ENCODE measurements at places on chromosomes 4 and X.

DNA sequence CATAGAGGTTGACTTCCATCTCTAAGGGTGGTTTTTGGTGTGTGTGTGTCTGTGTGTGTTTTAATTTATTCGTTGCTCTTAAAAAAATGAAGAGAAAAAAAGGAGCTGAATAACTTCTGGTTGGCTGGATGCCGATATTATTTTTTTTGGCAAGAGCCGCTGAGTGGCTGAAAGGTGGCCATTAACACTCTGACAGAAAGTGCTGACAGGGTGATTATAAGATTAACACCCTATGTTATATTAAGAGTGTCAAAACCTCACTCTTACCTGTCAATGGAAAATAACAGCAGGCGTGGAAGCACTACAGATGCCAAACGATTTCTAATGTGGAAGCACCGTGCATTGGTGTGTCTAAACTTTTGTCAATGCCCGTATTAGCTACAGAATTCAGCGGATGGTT lies 622.5 kb downstream of the ANKRD50 start:
- no peak for DNase-seq

DNA sequence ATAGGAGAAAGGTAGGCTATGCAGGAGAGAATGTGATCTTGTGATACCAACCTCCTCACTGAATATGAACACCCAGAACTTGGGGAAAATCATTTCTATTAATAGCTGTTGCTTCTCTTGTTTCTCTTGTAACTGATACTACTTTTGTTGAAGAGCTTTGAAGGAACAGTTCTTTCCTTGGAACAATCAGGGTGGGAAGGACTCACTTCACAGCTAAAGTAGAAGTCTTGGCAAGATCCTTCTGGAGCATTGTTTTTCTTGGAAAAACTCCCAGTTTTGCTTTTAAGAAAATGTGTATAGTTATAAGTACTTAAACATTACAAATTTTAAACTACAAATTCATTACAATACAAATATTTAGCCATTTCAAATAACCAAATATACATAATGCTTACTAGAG lies 19.1 kb upstream of the XK start:
- no peak for DNase-seq

DNA sequence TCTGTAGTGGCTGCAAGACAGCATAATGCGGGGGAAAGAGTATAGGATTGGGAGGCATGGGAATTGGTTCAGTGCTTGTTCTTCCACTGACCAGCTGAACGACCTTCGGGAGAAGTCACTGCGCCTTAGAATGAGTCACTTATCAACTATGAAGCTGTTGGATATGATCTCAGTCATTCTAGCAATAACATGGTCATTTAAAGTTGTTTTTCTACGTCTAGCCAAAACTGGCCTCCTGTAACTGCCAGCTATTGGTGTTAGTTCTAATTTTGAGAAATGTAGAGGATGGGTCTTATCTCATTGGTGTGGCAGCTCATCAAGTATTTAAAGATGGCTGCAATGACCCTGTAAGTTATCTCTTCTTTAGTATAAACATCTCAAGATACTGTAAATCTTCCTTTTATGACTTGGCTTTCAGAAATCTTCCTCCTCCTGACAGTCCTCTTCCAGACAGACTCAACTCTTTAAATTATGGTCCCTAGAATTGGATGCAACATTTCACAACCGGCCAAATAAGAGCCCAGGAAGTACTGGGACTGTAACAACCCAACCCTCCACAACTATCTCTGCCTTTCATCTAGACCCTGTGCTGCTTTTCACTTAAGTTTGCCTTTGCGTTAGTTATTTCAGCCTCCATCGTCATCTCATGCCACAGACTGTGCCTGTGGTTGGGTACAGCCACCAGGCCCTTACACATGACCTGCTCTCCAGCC lies 243.3 kb downstream of the CBR4 start:
- DNase-seq, result no peak

- DNase-seq, result peak; percentile 91
Measured at GRCh38 chr4:85762529-85762871, 287.6 kb downstream of the ARHGAP24 start.

- peak; percentile 17 for DNase-seq
Measured at GRCh38 chrX:8879750-8880149, 78.6 kb upstream of the FAM9A start.

- DNase-seq, result no peak
Measured at GRCh38 chr4:101515099-101515498, 167.8 kb upstream of the PPP3CA start.

DNA sequence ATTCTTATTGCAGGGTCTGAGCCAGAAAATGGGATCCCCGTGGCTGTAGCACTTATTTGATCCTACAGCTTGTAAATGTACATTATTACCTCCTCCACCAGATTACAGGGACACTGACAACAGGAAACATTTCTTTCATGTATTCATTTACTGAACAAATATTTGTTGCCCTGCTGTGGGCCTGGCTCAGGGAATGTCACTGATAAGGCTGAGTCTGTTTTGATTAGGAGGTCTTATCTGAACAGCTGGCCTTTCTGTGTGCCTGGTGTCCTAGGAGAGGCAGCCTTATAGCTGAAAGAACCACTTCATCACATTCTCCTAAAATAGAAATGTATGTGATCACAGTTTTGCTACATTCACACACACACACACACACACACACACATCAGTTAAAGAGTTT lies 45.5 kb upstream of the PROM1 start:
- no peak for DNase-seq

DNA sequence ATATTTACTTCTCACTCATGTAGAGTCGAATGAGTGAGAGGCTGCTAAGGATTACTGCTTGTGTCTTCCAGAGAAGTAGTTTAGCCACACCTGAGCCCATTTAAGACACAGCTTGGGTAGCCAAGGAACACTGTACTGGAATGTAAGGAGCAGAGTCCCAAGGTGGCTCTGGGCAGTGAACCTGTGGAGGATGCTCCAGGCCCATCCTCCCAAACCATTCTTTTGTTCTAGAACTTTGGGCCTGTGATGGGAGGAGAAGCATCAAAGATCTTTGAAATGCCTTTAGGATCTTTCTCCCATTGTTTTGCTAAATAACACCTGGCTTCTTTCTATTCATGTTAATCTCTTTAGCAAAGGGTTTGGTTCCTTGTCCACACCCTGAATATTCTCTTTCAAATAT lies 162.2 kb downstream of the KLHL4 start:
- DNase-seq, result no peak

DNA sequence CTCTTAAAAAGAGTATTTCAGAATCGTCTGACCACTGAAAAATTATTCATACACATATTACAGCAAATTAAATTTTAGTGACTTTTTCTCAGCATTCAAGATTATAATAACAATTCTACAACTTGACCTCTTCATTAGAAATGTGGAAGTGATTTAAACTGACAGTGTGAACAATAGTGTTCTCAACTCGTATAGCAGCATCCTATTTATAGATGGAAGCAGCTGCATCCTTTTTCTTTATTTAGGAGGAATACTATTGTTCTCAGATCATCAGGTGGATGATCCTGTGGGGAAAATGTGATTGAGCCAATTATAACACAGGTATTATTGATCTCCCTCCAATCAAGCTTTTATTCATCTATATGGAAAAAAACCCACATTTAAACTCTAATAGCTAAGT lies 56.7 kb downstream of the RAPGEF2 start:
- DNase-seq, result peak; percentile 83

DNA sequence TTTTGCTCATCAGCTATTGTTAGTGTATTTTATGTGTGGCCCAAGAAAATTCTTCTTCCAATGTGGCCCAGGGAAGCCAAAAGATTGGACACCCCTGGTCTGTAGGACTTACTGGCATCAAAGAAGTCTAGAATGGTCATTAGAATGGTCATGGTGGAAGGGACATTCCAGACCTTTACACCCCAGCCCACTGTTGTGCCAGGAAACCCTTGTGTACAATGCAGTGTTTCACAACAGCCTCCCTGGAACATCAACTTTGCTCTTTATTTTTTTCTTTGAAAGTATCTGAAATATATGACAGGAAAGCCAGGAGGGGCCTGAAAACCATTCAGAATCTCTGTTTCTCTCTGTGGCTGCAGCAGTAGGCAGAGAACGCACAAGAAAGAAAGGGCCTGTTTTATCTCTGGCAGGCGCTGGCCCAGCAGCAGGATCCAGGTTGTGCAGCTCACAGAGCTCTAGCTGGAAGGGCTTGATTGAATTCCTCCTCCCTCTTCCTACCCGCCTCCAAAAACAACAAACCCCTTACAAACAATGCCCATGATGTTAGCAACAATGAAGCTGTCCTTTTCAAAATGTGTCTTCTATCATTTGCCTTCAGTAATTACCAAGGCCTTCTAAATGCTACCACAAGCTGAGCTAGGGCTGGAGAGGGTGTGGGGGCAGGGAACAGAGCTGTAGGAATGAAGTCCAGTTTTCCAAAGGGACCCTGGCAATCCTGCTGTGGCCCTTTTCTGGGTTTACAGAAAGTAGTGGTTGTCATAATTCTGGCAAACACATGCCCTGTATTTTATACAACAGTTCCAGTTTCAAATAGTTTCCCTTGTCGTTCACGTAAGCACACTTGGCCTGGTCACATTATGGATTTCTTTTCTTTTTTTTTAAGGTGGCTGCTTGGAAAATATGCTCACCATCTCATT lies 32.3 kb upstream of the TFDP3 start:
- no peak for DNase-seq

GRCh38 chrX:13298836-13299235 lies 21.0 kb downstream of the ATXN3L start:
- DNase-seq, result no peak

- no peak for DNase-seq
Measured at GRCh38 chr4:181254771-181255170, 988.4 kb upstream of the TENM3 start.

- no peak for DNase-seq
Measured at GRCh38 chr4:141004823-141005222, 128.4 kb downstream of the RNF150 start.

DNA sequence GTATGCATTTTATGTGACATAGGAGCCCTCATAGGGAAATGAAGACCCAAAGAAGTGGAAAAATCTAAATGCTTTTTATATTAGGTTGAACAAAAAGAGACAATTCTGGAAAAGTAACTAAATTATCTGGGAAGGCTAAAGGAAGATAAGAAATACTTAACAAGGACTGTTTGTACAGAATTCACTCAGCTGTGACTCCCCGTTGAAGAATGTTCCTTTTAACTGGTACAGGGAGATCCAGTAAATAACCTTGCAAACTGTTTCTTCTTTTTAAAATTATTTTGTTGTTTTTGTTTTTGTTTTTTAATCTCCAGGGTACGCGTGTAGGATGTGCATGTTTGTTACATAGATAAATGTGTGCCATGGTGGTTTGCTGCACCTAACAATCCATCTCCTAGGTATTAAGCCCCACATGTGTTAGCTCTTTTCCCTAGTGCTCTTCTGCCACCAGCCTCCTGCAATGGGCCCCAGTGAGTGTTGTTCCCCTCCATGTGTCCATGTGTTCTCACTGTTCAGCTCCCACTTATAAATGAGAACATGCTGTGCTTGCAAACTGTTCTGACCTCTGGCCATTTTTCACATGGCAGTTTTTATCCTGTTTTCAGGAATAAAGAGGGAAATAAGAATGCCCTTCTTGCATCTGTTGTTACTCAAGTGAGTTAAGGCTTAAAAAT lies 81.7 kb downstream of the PWWP3B start:
- DNase-seq, result no peak

- DNase-seq, result peak; percentile 2
Measured at GRCh38 chr4:133969202-133969848, 232.3 kb downstream of the PABPC4L start.

DNA sequence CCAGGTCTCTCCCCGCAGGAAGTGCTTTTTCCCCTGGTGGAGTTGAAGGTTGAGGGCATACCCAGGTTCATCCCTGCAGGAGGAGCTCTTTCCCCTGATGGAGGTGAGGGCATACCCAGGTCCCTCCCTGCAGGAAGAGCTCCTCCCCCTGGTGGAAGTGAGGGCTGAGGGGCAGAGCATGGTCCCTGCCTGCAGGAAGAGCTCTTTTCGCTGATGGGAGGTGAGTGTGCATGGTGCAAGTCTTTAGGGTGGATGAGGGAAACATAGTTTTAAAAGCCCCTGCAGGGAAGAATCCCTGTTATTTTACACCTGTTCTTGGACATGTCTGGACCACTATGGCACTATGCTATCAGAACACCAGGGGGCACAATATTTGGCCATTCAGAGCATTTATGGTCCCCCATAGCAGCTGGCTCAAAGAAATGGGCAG lies 43.7 kb upstream of the PUDP start:
- peak; percentile 3 for DNase-seq

GRCh38 chr4:160514126-160514525 lies 1411.2 kb downstream of the RAPGEF2 start:
- DNase-seq, result no peak

DNA sequence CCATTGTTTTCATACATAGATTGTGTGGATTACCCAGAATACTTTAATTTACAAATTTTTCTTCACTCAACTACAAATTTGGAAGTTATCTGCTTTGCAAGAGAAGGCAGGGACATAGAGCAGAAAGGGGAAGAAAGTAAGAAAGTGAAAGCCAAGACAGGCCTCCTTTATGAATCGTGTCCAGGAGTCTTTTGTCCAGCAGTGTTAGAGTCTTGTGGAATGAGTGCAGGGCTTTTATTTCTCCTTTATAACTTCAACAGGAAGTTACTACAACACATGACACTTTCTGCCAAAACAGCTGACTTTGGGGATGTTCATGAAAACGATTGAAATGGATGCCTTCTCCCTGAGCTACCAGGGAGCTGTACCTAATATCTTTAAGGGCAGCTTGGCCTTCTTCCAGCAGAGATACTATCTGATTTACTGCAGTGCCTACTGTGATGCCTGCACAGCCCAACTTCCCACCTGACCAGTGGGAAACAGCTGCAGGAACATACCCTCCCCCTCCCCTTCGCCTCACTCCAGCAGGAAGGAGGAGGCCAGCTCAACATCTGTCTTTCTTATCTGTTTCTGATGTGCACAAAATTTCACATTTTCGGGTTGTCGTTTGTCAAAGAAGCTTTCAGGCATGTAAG lies 557.7 kb upstream of the SLIT2 start:
- DNase-seq, result no peak

- DNase-seq, result no peak
Measured at GRCh38 chr4:159483782-159484741, 381.2 kb downstream of the RAPGEF2 start.

- DNase-seq, result no peak
Measured at GRCh38 chr4:137949746-137950145, 292.4 kb downstream of the SLC7A11 start.

GRCh38 chrX:16855363-16856075 lies 14.6 kb downstream of the RBBP7 start:
- DNase-seq, result no peak

DNA sequence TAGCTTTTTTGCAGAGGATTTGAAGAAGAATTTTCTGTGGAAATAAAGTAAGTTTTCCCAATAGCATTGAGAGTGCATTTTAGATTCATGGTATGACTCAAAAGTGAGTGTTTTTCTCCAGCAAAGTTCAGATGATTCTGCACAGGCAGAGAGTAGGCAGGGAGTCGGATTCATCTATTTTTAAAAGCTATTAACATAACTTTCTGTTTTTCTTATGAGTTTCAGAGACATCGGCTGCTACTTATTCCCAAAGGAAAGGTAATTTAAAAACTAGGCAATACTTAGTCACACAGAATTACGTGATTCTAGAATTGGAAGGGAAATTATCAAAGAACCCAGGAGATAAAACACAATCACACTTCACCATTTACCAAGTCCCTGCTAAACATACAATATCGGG lies 4.4 kb downstream of the CCDC110 start:
- no peak for DNase-seq

- peak; percentile 83 for DNase-seq
Measured at GRCh38 chr4:185640811-185641675, 105.7 kb upstream of the PDLIM3 start.

All from lung microvascular endothelial cell (primary cell).